HEK293T (cell line): ENCODE measurements at places on chromosomes 6 and 20.

GRCh38 chr6:25735261-25735660, 19.3 kb upstream of the SLC17A4 start:
- DNase-seq = no peak

- no peak for DNase-seq
Observed at GRCh38 chr6:96963809-96964208, 39.3 kb downstream of the KLHL32 start.

DNA sequence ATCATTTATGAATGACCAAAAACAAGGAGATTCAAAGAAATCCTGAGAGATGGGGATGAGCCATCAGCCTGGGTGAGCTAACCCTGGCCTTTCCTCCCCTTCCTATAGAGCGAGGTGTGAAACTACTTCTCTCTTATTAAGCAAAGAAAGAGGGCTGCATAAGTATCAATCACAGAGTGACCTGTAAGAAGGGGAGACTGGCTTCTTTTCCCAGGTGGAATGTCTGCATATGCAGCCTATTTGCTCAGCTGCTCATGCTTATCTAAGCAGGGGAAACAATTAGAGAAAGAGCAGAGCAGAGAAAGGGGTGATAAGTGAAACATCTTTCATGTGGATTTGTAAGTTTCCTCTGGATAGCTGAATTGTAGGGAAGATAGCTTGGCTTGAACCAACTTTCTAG, 160.0 kb downstream of the PKHD1 start:
- no peak for DNase-seq

DNA sequence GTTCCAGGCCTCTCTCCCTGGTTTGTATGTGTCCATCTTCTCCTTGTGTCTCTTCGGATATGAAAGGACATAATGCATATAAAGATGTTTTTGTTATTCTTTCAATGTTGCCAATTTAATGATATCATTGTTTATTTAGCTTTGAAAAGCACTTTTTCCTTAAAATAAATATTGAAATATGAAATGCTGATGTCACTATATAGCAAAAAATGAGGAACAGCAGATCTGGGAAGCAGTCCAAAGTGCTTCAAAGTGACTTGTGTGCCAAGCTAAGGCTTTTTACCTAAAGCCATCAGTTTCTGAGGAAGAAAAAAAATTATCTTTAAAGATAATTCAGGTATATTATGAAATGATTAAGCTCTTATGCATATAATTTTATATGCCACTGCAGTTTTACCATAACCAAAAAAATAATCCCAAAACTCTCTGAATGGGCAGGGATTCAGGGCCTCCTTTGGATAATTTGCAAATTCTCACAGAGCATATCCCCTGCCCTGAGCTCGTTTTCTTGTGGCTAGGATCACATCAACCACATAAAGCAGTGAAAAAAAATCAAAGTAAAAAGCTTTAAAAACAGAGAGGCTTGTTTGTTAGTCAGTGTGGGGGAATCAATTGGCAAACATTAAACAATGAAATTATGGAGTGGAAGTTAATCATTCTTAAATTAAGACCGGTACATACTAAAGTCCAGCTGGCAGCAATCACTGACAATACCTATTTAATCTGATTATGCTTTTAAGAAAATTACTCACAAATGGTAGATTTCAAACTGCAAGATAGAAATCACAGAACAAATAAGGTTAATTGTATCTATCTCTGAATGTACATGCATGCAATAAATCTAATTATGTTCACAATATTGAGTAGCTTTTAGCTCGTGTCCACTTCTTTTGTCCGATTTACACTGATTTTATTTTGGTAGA, 1027.9 kb upstream of the ADGRB3 start:
- DNase-seq = no peak
